Fibroblast of lung (primary cell): ENCODE measurements at places on chromosomes 2 and 18. TPM values are rescaled to one million over a fixed set of nuclear protein-coding genes. Genes with fewer than 3 reads are reported as not detected.

GPR17 gene
- not detected in 2 replicates for total RNA-seq

IL36B gene
- not detected in 2 replicates for total RNA-seq

CDH19 gene
- total RNA-seq = not detected in 2 replicates

NRBP1 gene
- total RNA-seq = 68.1 and 77.5 TPM in 2 replicates

PTPRN gene
- total RNA-seq = 3.5 and 10.8 TPM in 2 replicates

MYOM1 gene
- total RNA-seq = 0.26 and 0.83 TPM in 2 replicates

- H3K4me1 ChIP-seq = no peaks in the 10 kb centered on the region
- H3K27me3 ChIP-seq = peaks cover 4% of the 10 kb centered on the region
- DNase-seq = peak; percentile 68
- no peak overlapping the region for H3K27ac ChIP-seq
Measured at GRCh38 chr2:175251425-175252041, 70.0 kb upstream of the ATP5MC3 start.

- no peak overlapping the region for H3K4me3 ChIP-seq
- peak; percentile 47 for DNase-seq
- no peak overlapping the region for H3K27ac ChIP-seq
- H3K36me3 ChIP-seq = no peaks in the 10 kb centered on the region
Measured at GRCh38 chr2:151619337-151619989, 114.8 kb downstream of the NEB start.

DNA sequence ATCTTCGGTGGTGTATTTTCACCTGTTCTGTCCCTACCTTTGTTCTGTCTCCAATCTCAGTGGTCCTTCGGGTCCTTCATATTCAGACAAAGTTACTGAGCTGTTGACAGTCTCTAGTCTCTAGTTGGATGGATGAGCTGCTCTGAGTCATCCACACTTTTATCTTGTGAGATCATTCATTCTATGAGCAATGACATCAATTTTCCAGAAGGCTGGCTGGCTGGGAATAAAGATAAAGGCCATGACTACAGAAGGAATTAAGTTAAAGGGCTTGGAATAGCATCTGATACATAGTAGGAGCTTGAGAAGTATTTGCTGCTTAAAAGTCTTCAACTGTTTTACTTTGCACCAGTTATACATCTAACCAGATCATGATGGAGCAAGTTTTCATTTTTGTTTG lies 43.1 kb upstream of the SLC39A10 start:
- H3K27me3 ChIP-seq = no peaks in the 10 kb centered on the region
- DNase-seq = peak; percentile 96
- no peaks in the 10 kb centered on the region for H3K36me3 ChIP-seq
- H3K4me1 ChIP-seq = peaks cover 6% of the 10 kb centered on the region
- H3K4me3 ChIP-seq = peak overlapping the region; percentile 39

- no peak overlapping the region for H3K4me3 ChIP-seq
- H3K4me1 ChIP-seq = no peaks in the 10 kb centered on the region
- peaks cover 6% of the 10 kb centered on the region for H3K36me3 ChIP-seq
- H3K27me3 ChIP-seq = no peaks in the 10 kb centered on the region
- peak; percentile 11 for DNase-seq
Measured at GRCh38 chr2:3430172-3430571, 50.7 kb downstream of the TRAPPC12 start.

DNA sequence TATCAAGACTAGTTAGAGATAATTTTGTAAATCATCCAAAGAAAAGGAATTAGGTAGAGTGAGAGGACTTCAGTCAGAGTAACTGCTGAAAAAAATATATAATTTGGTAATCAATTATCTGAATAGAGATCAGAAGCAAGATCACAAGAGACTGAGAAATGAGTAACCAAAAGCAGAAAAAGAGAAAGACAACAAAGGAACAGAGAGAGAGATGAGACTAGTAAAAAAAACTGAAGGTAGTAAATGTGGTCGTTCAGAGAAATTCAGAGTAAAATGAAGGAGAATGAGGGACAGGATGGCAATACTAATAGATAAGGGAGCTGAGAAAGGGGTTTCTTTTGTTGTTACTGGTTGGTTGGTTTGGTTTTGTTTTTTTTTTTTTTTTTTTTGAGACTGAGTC lies 16.5 kb downstream of the STRN start:
- no peaks in the 10 kb centered on the region for H3K27me3 ChIP-seq
- DNase-seq = no peak
- no peak overlapping the region for H3K27ac ChIP-seq
- H3K4me3 ChIP-seq = no peak overlapping the region

DNA sequence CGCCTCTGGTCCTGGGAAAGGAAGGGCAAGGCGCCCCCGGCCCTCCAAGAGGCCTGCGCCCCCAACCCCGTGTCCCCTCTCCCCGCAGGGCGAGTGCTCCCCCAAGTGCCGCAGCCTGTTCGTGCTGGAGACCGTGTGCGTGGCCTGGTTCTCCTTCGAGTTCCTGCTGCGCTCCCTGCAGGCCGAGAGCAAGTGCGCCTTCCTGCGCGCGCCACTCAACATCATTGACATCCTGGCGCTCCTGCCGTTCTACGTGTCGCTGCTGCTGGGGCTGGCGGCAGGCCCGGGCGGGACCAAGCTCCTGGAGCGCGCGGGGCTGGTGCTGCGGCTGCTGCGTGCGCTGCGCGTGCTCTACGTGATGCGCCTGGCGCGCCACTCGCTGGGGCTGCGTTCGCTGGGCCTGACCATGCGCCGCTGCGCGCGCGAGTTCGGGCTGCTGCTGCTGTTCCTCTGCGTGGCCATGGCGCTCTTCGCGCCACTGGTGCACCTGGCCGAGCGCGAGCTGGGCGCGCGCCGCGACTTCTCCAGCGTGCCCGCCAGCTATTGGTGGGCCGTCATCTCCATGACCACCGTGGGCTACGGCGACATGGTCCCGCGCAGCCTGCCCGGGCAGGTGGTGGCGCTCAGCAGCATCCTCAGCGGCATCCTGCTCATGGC lies 52.4 kb downstream of the SLC66A2 start:
- H3K36me3 ChIP-seq = peaks cover 2% of the 10 kb centered on the region
- no peaks in the 10 kb centered on the region for H3K4me1 ChIP-seq
- no peak overlapping the region for H3K4me3 ChIP-seq

DNA sequence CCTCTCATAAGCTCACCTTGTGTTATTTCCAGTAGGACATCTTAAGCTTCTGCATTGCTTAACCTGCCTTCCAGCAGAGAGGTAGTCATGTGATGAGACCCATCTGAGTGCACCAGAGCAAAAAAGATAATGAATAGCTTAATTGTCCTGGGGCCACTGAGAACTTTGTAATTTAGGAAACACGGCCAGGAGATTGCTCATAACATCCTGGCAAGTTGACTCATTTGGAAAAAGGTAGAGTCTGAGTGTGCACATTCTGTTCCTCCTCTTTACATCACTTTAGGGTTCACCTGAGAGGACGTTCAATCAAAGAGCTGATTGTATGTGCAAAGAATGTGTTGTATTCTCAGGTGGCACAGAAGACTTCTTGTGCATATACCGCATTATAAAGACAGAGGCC lies 830.2 kb upstream of the SOX11 start:
- H3K27me3 ChIP-seq = no peaks in the 10 kb centered on the region
- no peak overlapping the region for H3K27ac ChIP-seq
- H3K4me3 ChIP-seq = no peak overlapping the region
- H3K4me1 ChIP-seq = no peaks in the 10 kb centered on the region
- no peaks in the 10 kb centered on the region for H3K36me3 ChIP-seq

- H3K4me1 ChIP-seq = no peaks in the 10 kb centered on the region
- no peaks in the 10 kb centered on the region for H3K36me3 ChIP-seq
- no peak overlapping the region for H3K27ac ChIP-seq
- DNase-seq = no peak
Measured at GRCh38 chr2:34831096-34831495, 1232.0 kb upstream of the FAM98A start.

- peaks cover 16% of the 10 kb centered on the region for H3K4me1 ChIP-seq
- H3K36me3 ChIP-seq = peaks cover 19% of the 10 kb centered on the region
- DNase-seq = peak; percentile 73
- peak overlapping the region; percentile 72 for H3K4me3 ChIP-seq
- peak overlapping the region; percentile 56 for H3K27ac ChIP-seq
- peaks cover 2% of the 10 kb centered on the region for H3K27me3 ChIP-seq
Measured at GRCh38 chr2:219207884-219208740, 1.5 kb downstream of the ZFAND2B start.
